Islet precursor cell (in vitro differentiated cells): ENCODE measurements at places on chromosomes 6 and 20.

DNA sequence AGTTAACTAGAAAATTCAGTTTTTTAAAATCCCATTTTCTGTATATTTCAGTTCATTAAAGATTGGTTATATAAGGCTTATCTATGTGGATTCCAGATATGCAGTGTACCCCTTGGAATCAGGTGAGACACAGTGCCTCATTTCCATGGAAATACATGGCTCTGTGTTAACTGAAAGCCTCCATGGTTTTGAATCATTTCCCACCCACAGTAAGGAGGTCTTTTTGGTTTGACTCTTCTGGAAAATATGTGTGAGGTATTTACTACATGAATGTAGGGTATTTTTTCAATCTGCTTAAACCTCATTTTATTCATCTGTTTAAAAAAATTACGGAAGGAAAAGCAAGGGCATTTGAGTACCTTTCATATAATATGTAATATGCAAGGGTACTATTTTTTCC is 25.5 kb downstream of the RNF144B start:
- no peak for DNase-seq

GRCh38 chr6:30612213-30612612 is 4.8 kb downstream of the PPP1R10 start:
- DNase-seq, result no peak

GRCh38 chr6:49606721-49607390 is 29.8 kb downstream of the RHAG start:
- DNase-seq, result peak; percentile 64

- no peak for DNase-seq
Observed at GRCh38 chr6:4398791-4399190, 263.4 kb upstream of the ECI2 start.

- peak; percentile 49 for DNase-seq
Observed at GRCh38 chr20:59121714-59122565, 41.7 kb upstream of the ZNF831 start.

- DNase-seq, result no peak
Observed at GRCh38 chr6:108463784-108464183, 96.9 kb upstream of the FOXO3 start.

- no peak for DNase-seq
Observed at GRCh38 chr20:34542439-34542838, 16.1 kb upstream of the MAP1LC3A start.

- DNase-seq, result no peak
Observed at GRCh38 chr6:85473748-85474147, 23.9 kb downstream of the NT5E start.

DNA sequence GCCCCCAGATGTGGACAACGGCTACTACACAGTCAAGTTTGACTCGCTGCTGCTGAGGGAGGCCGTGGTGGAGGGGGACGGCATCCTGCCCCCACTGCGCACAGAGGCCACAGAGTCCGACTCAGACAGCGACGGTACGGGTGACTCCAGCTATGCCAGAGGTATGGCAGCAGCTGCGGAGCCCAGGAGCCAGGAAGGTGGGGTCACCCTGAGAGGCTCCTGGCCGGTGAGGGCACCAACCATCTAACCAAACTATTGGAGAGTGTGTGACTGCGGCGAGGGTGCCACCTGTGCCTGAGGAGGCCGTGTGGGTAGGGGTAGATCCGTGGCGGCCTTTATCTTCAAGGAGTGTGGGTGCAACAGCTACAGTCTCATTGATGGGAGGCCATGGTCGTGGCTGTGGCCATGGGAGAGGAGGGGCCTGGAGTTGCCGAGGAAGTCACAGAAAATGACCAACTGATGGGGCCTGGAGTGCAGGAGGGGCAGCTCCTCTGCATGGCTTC is 2.8 kb upstream of the LIME1 start:
- DNase-seq, result no peak

- DNase-seq, result peak; percentile 83
Observed at GRCh38 chr20:62405108-62405980, 1.7 kb downstream of the CABLES2 start.

DNA sequence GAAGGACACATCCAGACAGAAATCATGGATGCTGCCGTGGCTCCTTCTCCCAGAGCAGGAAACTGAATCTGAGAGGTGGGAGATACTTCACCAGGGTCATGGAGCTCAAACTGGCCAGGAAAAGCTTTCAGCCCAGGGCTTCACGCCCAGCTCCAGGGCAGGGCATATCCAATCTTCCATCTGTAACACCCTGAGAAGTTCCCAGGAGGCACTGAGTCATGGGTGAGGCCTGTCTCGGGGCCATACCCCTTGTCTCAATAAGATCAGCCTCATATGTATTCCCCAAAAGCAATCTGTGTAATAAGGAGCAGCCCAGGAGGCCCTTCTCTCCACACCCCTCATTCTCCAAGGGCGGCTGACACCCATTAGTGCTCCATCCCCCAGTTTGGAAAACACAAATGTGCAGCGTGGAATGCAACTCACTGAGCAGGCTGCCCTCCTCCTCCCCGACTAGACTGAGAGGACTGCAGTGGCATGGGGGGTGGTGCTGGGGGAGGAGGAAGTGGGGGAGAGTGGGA is 439.3 kb upstream of the SULF2 start:
- DNase-seq, result no peak

DNA sequence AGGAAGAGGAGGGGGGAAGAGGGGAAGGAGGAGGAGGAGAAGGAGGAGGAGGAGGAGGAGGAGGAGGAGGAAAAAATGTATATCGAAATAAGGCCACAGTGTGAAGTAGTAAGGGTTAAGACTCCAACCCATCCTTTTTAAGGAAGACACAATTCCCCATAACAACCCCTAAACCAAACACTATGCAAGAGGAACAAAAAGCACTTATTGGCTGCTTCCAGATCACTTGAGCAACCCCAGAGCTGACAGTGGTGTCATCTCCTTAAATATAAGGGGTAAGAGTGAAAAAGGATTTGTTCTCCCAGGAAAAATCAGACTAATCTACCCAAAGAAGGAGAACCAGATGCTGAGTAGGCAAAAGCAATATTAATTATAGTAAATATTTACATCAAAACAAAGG is 169.1 kb upstream of the SASH1 start:
- DNase-seq, result no peak

DNA sequence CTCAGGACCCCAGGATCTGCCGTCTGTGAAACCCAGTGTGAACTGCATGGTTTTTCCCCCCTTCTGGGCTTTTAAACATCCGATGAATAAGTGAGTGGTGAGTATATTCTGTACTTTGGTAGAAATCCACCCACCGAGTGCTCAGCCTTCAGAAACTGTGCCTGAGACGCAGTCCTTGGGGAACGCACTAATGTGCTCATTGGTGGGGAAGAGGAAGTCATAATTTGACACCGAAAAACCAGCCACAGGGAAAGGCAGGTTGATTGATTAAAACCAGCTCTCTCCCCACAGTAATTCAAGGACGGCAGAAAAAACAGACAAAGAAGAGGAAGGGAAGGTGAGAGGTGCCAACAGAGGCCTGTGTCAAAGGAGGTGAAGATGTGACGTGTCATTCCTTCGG is 21.7 kb downstream of the EDN3 start:
- no peak for DNase-seq

DNA sequence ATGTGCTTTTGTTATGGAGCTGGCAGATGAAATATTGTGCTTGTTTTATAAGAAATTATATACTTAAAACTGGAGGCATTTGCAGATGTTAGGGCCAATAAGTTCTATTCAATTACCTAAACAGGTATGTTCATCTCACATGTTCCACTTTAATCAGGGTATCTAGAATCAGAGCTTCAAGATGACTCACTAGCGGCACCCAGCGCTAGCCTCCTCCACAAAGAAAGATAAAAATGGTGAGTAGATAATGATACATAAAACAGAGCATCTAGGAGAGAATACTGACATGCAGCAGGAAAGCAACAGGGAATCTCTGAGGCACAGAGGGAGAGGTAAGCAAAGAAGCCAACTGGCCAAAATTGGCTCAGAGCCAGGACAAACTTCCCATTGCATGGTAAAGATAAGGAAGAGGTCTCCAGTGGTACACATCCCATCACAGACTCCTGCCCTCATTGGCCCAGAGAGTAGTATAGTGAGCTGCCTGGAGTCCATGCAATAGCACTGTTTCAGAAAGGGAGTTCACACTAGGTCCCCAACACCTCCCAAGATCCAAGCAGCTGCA is 200.7 kb upstream of the SPTLC3 start:
- no peak for DNase-seq

- peak; percentile 90 for DNase-seq
Observed at GRCh38 chr20:48945840-48946514, 24.5 kb downstream of the ARFGEF2 start.

- DNase-seq, result no peak
Observed at GRCh38 chr6:31228476-31228875, 43.4 kb downstream of the HLA-C start.

DNA sequence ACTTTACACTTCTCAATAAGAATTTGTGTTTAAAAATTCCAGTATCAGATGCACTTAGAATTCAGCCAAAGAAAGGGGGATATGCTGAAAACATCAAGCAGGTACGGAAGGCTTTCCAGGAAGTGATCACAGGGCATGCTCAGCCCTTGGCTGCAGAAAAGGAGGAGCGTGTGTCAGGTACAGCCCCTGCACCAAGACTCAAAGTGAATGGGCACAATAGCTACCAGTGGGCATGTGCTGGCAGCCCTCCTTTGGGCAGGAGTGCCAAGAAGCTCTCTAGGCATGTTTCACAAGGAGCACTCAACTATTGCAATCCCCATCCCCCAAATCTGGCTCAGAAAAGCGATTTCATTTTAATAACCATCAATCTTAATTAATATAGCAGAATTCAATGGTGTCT is 298.8 kb downstream of the GMDS start:
- DNase-seq, result no peak

DNA sequence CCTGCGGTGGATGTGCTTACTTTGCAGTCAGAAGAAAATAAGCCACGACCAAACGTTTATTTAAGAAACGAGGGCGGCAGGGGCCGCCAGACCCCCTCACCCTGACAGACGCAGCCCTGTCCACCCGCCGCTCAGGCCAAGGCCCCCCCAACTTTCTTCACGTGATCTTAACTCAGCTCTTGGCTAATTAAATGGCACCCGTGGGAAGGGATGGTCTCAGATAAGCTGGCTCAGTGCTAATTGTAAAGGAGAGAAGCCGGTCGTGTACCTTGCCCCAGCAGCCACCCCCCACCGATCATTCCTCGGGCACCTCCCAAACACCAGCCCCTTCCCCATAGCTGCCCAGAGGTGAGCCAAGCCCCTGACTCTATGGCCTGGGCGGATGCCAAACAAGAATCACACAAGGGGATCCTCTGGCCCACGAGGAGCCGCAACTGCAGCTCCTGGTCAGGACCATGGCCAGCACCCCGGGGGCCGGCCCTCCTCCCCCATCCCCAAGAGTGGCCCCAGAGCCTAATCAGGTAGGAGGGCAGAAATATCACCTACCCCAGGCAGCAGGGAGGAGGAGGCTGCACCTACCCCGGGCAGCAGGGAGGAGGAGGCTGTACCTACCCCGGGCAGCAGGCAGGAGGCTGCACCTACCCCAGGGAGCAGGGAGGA is 11.2 kb downstream of the KCNQ2 start:
- peak; percentile 73 for DNase-seq

- DNase-seq, result no peak
Observed at GRCh38 chr20:23655491-23656211, 17.9 kb upstream of the CST3 start.

GRCh38 chr20:5069141-5069806 is 50.5 kb downstream of the PCNA start:
- DNase-seq, result no peak

DNA sequence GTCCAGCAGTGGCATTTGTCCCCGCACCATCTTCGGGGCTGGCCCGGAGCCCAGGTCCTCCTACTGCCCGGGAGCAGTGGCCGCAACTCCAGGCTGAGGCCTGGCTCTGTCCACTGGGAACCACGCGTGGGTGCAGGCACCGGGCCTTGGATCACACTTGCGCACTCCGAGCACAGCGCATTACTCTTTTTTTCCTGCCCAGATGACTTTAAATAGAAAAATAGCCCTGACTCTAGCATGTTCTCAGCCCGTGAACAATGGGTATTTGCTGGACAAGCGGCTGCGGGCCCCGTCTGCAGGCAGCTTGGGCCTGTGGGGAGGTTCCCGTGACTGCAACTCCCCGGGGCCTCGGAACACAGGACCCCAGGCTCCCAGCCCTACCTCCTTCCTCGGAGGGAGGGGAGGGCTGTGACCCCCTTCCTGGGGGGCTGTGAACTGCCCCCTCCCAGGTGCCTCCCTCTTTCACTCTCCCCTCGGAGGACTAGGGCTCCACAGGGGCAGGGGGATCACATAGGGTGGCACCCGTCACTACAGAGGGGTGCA is 162.2 kb downstream of the TBXT start:
- no peak for DNase-seq

- DNase-seq, result no peak
Observed at GRCh38 chr20:43716757-43717615, 9.8 kb downstream of the GTSF1L start.

GRCh38 chr20:52972965-52973819 is 1.0 kb downstream of the TSHZ2 start:
- peak; percentile 63 for DNase-seq

GRCh38 chr6:12875051-12875450 is 158.5 kb downstream of the PHACTR1 start:
- DNase-seq, result no peak

- peak; percentile 99 for DNase-seq
Observed at GRCh38 chr20:2314759-2315439, 19.1 kb downstream of the TGM3 start.

GRCh38 chr6:101776919-101777350 is 383.4 kb downstream of the GRIK2 start:
- DNase-seq, result no peak

DNA sequence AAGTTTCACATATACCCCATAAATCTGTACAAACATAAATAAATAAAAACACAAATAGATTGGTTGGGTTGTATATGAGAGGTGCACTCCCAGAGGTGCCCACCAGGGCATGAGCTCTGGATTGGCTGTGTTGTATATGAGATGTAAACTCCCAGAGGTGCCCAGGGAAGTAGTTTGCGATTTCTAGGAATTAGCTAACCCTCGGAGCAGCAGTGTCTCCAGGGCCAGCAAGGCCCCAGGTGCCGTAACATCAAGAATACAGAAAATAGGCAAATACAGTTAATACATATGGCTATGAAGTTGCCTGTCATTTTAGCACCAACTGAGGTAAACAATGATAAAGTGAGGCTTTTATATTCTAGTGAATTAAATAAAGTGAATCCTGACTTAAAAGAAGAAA is 5.4 kb upstream of the GINM1 start:
- DNase-seq, result peak; percentile 62

DNA sequence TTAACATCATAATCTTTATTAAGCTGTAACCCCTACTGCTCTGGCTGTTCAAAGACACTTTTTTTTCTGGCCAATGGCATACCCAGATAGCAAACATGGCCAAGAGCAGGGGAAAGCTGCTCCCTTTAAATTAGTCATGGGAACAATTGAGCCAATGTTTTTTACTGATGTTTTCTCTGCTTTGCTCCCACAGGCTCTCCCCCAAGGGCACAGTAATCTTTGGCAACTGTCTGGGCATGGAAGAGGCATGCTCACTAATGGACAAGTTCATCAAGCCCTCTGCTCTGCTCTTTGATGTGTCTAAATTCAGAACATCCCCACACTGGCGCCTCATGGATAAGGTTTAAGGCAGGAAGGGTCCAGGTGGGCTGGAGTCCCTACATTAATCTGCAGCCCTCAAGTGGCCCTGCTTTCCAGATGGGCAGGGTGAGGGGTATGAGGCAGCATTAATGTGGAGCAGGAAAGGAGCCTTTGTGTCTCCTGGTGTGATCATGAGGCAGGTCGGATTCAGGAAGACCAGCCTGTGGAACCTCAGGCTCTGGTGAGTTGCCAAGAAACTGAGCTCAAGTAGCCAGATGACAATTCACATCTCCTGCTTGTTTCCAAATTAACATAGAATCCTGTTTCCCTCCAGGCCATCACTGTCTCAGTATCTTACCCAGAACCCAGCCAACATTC is 227.0 kb upstream of the CST7 start:
- peak; percentile 60 for DNase-seq

GRCh38 chr20:53444401-53445149 is 149.1 kb downstream of the ZNF217 start:
- DNase-seq, result no peak

- peak; percentile 59 for DNase-seq
Observed at GRCh38 chr6:12483712-12484111, 193.6 kb downstream of the EDN1 start.
